ENCODE measurements at places on chromosomes 11 and 22. TPM values are rescaled to one million over a fixed set of nuclear protein-coding genes. Genes with fewer than 3 reads are reported as not detected.

Gene GPHA2
- polyA plus RNA-seq: not detected

Gene BCO2
- 0.51 TPM for polyA plus RNA-seq

Gene NAV2
- 8.7 TPM for polyA plus RNA-seq

Gene MYOD1
- polyA plus RNA-seq: not detected

- no peak for DNase-seq
- H3K36me3 ChIP-seq: no peaks in the 10 kb centered on the region
- peaks cover 6% of the 10 kb centered on the region for H3K4me1 ChIP-seq
- H3K27ac ChIP-seq: no peak overlapping the region
- no peak overlapping the region for H3K4me3 ChIP-seq
Measured at GRCh38 chr11:110773442-110773841, 61.2 kb upstream of the ARHGAP20 start.

DNA sequence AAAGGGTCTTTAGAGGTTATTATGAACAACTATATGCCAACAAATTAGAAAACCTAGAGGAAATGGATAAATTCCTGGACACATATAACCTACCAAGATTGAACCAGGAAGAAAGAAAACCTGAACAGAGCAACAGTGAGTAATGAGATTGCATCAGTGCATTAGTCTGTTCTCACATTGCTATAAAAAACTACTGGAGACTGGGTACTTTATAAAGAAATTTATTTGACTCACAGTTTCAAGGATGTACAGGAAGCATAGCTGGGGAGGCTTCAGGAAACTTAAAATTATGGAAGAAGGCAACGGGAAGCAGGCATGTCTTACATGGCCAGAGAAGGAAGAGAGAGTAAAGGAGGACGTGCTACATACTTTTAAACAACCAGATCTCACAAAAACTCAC lies 70.8 kb upstream of the GNAZ start:
- H3K27me3 ChIP-seq: no peaks in the 10 kb centered on the region
- no peak overlapping the region for H3K4me3 ChIP-seq
- DNase-seq: no peak
- H3K27ac ChIP-seq: no peak overlapping the region
- H3K36me3 ChIP-seq: no peaks in the 10 kb centered on the region

GRCh38 chr11:63508009-63508408 lies 2.1 kb downstream of the LGALS12 start:
- H3K4me1 ChIP-seq: no peaks in the 10 kb centered on the region
- H3K36me3 ChIP-seq: no peaks in the 10 kb centered on the region
- H3K4me3 ChIP-seq: no peak overlapping the region
- no peak overlapping the region for H3K27ac ChIP-seq

- H3K27me3 ChIP-seq: no peaks in the 10 kb centered on the region
- H3K36me3 ChIP-seq: peaks cover 12% of the 10 kb centered on the region
- DNase-seq: no peak
- no peak overlapping the region for H3K27ac ChIP-seq
- no peak overlapping the region for H3K4me3 ChIP-seq
- H3K4me1 ChIP-seq: peaks cover 20% of the 10 kb centered on the region
Measured at GRCh38 chr22:21003782-21004181, 1.9 kb upstream of the THAP7 start.

DNA sequence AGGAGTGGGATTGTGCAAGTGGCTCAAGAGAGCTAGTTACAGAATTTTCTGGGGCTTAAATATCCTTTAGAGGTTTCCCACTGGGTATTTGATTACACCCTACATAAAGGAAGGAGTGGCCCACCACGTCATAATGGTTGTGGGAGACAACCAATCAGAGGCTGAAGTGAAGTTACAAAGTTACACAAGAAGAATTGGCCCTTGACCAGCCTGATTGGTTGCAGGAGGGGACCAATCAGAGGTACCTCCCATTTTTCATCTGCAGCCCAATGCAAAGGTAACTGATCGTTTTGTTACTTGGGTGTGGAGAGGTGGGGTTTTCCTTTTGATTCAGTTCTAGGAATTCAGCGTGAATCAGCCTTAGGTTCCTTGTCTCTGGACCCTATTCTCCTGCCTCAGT lies 430.5 kb upstream of the FAT3 start:
- DNase-seq: no peak
- H3K4me1 ChIP-seq: no peaks in the 10 kb centered on the region
- H3K27ac ChIP-seq: no peak overlapping the region

DNA sequence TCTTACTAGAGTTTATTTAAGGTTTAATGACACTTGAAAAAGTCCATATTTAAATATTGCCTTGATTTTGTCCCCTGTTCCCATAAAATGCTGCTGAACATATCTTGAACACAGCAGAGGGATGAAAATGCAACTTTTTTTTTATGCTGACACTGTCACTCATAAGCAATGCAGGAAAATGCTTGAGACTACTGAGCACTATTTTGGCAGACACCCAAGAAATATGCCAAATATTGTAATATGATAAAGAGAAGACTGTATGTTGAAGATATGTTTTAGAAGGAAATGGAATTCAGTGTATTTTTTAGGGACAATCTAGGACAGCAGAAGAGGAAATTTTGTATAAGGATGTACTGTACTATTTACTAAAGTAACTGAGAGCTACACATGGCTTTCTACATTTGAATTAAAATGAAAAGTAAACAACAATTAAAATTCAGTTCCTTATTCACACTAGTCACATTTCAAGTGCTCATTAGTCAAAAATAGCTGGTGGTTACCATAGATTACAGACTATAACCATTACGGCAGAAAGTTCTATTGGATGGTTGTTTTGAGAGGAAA lies 58.6 kb downstream of the LRRC4C start:
- H3K27me3 ChIP-seq: no peaks in the 10 kb centered on the region
- H3K36me3 ChIP-seq: no peaks in the 10 kb centered on the region
- no peaks in the 10 kb centered on the region for H3K4me1 ChIP-seq

- no peak for DNase-seq
- no peaks in the 10 kb centered on the region for H3K4me1 ChIP-seq
- H3K27me3 ChIP-seq: no peaks in the 10 kb centered on the region
- no peak overlapping the region for H3K27ac ChIP-seq
- peaks cover 7% of the 10 kb centered on the region for H3K36me3 ChIP-seq
Measured at GRCh38 chr11:882596-882995, 28.0 kb downstream of the CHID1 start.

DNA sequence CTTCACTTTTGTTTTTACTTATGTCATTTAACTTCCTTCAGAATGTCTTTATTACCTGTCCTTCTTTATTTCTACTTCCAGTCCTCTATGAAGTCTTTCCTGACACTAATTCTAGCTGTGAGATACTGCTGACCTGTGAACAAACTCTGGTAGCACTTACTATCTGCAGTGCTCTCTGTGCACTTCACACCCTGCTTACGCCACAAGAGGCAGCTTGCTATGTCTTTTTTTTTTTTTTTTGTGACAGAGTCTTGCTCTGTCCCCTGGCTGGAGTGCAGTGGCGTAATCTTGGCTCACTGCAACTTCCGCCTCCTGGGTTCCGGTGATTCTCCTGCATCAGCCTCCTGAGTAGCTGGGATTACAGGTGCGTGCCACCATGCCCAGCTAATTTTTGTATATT lies 10.7 kb downstream of the STIM1 start:
- H3K4me1 ChIP-seq: peaks cover 34% of the 10 kb centered on the region
- H3K27me3 ChIP-seq: no peaks in the 10 kb centered on the region
- peaks cover 1% of the 10 kb centered on the region for H3K36me3 ChIP-seq
- H3K4me3 ChIP-seq: no peak overlapping the region
- DNase-seq: no peak
- H3K27ac ChIP-seq: peak overlapping the region; percentile 16

DNA sequence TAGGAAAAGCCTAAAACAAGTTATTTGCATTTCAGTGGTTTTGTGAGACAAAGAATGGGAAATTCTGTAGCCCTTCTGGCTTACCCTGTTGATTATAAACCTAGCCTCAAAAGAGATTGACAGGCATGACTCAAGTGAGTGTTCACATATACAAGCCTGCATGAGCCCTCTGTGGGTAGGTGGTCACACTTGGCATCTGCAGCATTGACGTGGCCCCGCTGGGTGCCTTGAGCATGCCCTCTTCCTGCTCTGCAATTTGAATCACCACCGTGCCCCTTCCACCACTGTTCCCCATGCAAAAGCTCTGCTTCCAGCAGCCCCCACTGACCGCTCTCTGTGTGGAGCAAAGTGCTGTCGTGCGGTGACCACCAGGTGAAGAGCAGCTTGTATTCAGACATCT lies 21.0 kb upstream of the ADSL start:
- H3K36me3 ChIP-seq: peaks cover 12% of the 10 kb centered on the region
- H3K27ac ChIP-seq: no peak overlapping the region
- DNase-seq: no peak
- no peaks in the 10 kb centered on the region for H3K27me3 ChIP-seq
- no peaks in the 10 kb centered on the region for H3K4me1 ChIP-seq
